PC-9 (cell line): ENCODE measurements at places on chromosomes 5 and 9. TPM values are rescaled to one million over a fixed set of nuclear protein-coding genes. Genes with fewer than 3 reads are reported as not detected.

Gene KCNV2
- total RNA-seq = not detected in 2 replicates

Gene INSL4
- total RNA-seq = not detected in 2 replicates

DNA sequence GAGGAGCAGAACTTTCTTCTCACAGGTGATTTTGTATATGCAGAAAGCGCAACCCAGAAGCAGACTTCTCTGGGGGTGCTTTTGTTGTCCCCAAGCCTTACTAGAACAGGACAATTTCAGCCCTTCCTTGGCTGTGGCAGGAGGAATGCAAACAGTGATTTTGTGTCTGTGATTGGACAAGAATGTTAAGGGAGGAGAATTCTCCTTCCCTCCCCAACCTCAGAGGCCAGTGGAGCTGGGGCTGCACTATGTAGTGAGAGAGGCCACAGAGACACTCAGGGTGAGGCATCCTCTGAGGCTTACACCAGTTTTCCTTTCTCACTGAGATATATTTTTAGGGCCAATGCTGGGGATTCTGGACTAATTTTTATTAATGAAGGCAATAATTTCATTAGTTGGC lies 58.8 kb downstream of the ZNF366 start:
- peaks cover 31% of the 10 kb centered on the region for H3K4me1 ChIP-seq
- H3K4me3 ChIP-seq = no peak overlapping the region
- H3K27ac ChIP-seq = no peak overlapping the region
- H3K36me3 ChIP-seq = no peaks in the 10 kb centered on the region
- DNase-seq = no peak

DNA sequence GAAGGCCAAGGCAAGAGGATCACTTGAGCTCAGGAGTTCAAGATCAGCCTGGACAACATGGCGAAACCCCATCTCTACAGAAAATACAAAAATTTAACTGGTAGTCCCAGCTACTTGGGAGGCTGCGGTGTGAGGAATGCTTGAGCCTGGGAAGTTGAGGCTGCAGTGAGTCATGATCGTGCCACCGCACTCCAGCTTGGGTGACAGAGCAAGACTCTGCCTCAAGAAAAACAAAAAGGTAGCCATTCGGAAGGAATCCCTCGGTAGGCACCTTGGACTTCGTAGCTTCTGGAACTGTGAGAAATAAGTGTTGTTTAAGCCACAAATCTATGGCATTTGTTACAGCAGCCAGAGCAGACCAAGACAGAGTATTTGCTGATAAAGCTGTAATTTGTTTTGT lies 174.2 kb downstream of the DCP2 start:
- no peak overlapping the region for H3K27ac ChIP-seq
- H3K4me1 ChIP-seq = no peaks in the 10 kb centered on the region
- no peaks in the 10 kb centered on the region for H3K27me3 ChIP-seq
- no peak for DNase-seq

DNA sequence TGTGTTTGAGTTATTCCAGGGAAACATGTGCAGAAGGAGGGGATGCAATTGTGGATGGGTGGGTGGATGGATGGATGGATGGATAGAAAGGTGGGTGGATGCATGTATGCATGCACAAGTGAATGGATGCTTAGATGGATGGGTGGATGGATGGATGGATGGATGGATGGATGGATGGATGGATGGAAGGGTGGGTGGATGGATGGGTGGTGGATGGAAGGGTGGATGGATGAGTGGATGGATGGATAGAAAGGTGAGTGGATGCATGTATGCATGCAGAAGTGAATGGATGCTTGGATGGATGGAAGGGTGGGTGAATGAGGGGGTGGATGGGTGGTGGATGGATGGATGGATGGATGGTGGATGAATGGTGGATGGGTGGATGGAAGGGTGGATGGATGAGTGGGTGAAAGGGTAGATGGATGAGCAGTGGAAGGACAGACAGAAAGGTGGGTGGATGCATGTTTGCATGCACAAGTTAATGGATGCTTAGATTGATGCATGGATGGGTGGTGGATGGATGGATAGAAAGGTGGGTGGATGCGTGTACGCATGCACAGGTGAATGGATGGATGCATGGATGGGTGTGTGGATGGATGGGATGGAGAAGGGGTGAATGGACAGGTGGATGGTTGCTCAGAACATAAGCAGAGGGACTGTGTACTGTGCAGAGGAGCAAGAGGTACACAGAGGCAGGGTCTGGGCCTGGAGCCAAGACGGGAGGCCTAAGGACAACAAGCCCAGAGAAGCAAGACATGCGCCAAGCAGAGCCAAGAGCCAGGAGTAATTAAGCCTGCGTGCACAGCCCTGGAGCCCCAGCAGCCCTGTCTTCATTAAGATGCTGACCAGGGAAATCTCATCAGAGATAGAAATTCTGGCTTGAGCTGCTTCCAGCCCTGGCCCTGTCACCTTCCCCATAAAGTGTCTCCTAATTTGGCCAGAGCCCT lies 84.6 kb upstream of the PPP1R26 start:
- DNase-seq = no peak
- H3K4me3 ChIP-seq = no peak overlapping the region
- H3K27ac ChIP-seq = no peak overlapping the region
- H3K36me3 ChIP-seq = no peaks in the 10 kb centered on the region

GRCh38 chr9:38243993-38244392 lies 148.5 kb upstream of the ALDH1B1 start:
- no peak overlapping the region for H3K27ac ChIP-seq
- no peak overlapping the region for H3K4me3 ChIP-seq
- no peak for DNase-seq
- no peaks in the 10 kb centered on the region for H3K36me3 ChIP-seq

DNA sequence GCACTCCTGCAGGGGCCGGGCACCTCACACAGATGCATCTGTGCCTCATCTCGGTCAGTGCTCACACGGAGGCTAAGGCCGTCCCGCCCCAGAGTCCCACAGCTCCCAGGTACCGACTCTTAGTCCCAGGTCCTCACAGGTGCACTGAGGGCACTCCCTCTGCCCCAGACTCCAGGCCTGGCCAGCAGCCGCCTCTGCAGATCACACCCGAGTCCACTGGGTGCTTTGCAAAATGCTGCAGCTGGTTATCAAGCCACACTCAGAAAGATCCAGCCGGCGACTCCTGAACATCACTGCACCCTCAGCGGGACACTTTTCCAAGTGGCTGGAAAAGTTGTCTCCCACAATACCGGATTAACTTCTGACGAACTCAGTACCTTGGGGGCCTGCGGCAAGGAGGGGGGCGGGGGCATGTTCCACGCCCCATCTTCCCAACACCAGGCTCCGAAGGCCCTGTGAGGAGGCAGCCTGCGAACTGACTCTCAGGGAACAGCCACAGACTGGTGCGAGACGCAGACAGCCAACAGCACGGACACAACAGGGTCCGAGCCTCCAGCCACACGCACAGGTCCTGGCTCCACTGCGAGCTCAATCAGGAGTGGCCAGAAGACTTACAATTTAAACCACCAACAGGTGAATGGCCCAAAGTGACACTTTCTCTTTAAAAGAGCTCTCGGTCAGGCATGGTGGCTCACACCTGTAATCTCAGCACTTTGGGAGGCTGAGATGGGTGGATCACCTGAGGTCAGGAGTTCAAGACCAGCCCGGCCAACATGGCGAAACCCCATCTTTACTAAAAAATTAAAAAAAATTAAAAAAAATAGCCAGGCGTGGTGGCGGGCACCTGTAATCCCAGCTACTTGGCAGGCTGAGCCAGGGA lies 4.0 kb downstream of the BRD3 start:
- H3K4me1 ChIP-seq = peaks cover 13% of the 10 kb centered on the region
- no peaks in the 10 kb centered on the region for H3K36me3 ChIP-seq
- H3K27me3 ChIP-seq = no peaks in the 10 kb centered on the region
- no peak overlapping the region for H3K4me3 ChIP-seq

DNA sequence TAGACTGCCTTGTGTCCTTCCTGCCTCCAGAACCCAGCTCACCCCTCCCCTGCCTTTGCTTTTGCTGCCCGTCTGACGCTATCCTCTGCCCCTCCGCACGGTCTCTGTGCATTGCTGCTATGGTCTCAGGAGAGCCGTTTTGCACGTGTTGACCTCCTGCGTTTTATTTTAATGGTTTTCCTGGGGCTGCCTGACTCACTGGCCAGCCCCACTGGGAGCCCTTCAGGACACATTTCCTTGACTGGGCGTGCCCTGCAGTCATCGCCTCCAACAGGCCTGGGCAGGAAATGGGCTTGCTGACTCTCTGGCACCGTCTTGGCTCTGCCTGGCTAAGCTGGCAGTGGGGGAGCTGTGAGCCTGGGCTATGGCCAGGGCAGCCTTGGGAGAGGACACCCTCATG lies 17.9 kb upstream of the ASS1 start:
- peak; percentile 66 for DNase-seq
- no peak overlapping the region for H3K4me3 ChIP-seq
- no peaks in the 10 kb centered on the region for H3K27me3 ChIP-seq
- H3K27ac ChIP-seq = no peak overlapping the region
- peaks cover 11% of the 10 kb centered on the region; the same call in 1 of the 2 replicates for H3K4me1 ChIP-seq

- H3K4me3 ChIP-seq = no peak overlapping the region
- H3K4me1 ChIP-seq = no peaks in the 10 kb centered on the region
- no peak overlapping the region for H3K27ac ChIP-seq
- no peaks in the 10 kb centered on the region for H3K36me3 ChIP-seq
- no peak for DNase-seq
These were observed 308.6 kb upstream of the EFNA5 start for GRCh38 chr5:107979291-107979690.
